Stimulated activated CD8-positive, alpha-beta memory T cell treated with anti-CD3 and anti-CD28 coated beads, Interleukin-4, amount 100 ng/mL, for 48 hours (primary cell): ENCODE measurements at places on chromosomes 6 and 20.
A peak's percentile ranks its signal among the peaks of the same experiment; 100 is the strongest.

GRCh38 chr6:167572841-167573271 is 248.0 kb downstream of the TTLL2 start:
- DNase-seq = no peak

- DNase-seq = no peak
Measured at GRCh38 chr6:52312461-52312860, 27.9 kb upstream of the MCM3 start.

GRCh38 chr20:26208296-26209091 is 511.8 kb upstream of the ZNF337 start:
- peak; percentile 41 for DNase-seq

DNA sequence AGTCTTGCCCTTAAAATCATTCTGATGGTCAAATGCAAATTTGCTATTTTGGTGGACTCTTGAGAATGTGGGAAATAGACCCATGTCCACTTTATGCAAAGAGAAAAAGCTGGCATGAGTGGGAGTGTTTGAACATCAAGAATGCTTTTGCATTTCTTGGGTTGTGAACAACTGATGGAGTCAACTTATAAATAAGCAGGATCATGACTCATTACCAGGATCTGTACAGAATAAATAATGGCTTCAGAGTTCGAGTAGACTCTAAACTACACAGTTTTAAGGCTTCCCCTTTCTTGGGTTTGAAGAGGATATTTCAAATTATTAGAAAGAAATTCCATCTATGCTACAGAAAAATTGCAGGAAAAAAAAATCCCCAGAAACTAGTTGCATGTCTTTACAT is 195.5 kb downstream of the EYA4 start:
- no peak for DNase-seq

DNA sequence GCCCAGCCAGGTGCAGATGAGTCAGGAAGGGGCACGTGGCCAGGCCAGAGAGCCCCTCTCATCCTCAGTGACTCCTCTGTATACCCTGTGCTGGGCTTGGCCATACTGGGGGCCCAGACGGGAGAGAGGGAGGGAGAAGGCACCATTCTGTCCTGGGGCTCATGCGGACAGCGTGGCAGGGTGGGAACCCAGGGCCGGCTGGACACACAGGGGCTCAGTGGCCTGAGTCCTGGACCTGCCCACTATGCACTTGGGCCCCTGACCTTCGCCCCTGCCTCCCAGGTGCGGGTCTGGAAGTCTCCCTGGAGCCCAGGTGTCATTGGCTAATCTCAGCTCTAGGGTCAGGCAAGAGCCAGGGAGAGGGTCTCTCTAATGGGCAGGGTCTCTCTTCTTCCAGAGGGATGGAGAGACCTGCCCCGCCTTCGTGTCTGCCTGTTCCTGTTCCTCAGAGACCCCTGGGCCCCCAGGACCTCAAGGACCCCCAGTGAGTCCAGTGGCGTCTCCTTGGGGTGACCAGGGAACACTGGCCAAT is 27.7 kb downstream of the COL20A1 start:
- no peak for DNase-seq

DNA sequence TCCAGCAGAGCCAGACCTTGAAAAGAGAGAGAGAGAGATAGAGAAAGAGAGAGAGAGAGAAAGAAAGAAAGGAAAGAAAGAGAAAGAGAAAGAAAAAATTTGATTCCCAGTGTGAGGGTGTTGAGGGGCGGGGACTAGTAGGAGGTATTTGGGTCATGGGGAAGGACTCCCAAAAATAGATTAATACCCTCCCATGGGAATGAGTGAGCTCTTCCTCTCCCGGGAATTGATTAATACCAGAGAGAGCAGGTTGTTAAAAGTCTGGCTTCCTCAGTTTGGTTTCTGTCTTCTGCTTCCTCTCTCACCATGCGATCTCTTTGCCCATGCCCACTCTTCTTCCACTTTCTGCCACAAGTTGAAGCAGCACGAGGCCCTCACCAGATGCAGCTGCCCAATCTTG is 28.8 kb upstream of the CFAP206 start:
- DNase-seq = no peak

GRCh38 chr6:90216072-90216977 is 80.3 kb downstream of the BACH2 start:
- DNase-seq = no peak

GRCh38 chr6:79648328-79648727 is 17.2 kb downstream of the SH3BGRL2 start:
- no peak for DNase-seq

- no peak for DNase-seq
Measured at GRCh38 chr6:41527721-41528408, 18.3 kb upstream of the FOXP4 start.

DNA sequence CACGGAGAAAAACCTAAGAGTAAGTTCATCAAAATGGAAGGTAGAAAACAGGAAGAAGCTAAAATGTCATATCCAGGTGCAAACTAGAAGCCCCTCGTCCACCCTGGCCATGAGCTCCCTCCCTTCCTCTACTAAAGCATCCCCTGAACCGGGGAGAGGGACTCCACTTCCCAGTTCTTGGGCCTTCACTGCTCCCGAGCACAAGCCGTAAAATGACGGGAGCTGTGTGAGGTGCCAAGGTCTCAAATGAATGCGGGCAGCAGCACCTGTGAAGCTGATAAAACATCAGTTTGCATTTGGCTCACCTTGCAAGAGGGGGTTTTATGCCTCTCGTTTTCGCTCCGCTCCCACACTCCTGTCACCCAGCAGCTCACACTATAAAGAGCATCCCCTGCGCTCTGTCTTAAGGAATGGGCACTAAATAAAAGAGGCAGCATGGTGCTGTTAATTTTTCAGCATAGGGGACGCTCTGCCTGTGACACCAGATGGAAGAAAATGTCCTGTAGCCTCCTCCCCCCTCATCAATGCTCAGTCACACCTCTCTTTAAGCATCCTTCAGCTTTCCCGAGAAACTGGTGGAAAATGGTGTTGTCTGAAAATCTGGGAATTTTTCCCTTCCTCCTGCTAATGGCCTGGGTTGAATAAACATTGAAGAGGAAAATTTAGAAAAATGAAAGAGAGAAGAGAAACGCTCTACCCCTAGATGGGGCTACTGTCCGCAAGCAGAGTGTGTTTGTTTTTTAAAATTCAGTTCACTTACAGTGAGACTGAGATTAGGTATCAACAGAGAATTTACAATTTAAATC is 563.0 kb upstream of the AGPAT4 start:
- no peak for DNase-seq

- no peak for DNase-seq
Measured at GRCh38 chr6:84340422-84340821, 113.0 kb upstream of the CEP162 start.

DNA sequence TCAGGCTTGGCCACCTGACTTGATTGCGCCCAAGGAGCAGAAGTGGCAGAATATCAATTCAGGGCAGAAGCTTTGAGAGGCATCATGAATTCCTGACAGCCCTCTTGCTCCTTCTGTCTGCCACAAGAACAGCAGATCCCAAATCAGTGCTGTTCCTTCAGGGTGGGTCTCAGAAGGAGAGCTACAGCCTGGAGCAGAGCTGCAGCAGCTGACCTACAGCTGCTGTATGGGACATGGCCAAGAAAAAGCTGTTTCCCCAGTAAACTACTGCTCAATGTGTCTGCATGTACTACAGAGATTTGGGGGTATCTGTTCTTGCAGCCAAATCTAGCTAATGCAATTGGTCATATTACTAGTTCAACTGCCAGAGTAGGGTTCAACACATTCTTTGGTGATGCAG is 69.0 kb downstream of the SLC22A3 start:
- DNase-seq = no peak

DNA sequence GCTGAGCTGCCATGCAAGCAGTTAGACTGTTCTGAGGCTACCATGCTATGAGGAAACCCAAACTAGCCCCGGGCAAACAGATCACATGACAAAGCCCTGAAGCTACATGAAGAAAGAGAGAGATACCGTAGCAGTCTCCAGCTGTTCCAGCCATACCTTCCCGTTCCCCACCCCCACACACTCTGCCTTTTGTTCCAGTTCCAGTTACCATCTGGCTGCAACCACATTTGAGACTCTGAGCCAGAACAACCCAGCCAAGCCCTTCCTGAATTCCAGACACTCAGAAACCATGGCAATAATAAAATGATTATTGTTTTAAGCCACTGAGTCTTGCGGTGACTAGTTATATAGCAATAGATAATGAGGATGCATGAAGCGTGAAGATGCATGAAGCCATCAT is 28.3 kb downstream of the RIN2 start:
- no peak for DNase-seq

GRCh38 chr6:156231026-156231765 is 546.0 kb upstream of the ARID1B start:
- DNase-seq = no peak

DNA sequence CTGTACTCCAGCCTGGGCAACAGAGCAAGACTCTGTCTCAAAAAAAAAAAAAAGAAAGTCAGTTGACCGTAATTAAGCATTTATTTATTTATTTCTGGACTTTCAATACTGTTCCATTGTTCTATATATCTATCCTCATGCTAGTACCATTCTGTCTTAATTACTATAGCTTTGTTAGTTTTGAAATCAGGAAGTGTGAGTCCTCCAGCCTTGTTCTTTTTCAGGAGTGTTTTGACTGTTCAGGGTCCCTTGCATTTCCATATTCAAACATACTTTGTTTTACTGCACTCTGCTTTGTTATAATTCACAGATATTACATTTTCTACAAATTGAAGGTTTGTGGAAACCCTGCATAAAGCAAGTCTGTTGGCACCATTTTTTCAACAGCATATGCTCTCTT is 36.7 kb upstream of the ASXL1 start:
- DNase-seq = no peak

- DNase-seq = no peak
Measured at GRCh38 chr20:47042464-47042863, 147.8 kb downstream of the EYA2 start.

GRCh38 chr20:23686046-23686750 is 2.6 kb downstream of the CST4 start:
- DNase-seq = no peak

GRCh38 chr6:138418118-138418742 is 14.2 kb downstream of the HEBP2 start:
- DNase-seq = no peak

- no peak for DNase-seq
Measured at GRCh38 chr6:10303608-10304506, 111.0 kb downstream of the TFAP2A start.

- DNase-seq = no peak
Measured at GRCh38 chr6:9295644-9296043, 860.3 kb upstream of the SLC35B3 start.

GRCh38 chr6:2363211-2363610 is 117.8 kb upstream of the GMDS start:
- no peak for DNase-seq

- no peak for DNase-seq
Measured at GRCh38 chr20:18657575-18657974, 69.7 kb downstream of the DTD1 start.

DNA sequence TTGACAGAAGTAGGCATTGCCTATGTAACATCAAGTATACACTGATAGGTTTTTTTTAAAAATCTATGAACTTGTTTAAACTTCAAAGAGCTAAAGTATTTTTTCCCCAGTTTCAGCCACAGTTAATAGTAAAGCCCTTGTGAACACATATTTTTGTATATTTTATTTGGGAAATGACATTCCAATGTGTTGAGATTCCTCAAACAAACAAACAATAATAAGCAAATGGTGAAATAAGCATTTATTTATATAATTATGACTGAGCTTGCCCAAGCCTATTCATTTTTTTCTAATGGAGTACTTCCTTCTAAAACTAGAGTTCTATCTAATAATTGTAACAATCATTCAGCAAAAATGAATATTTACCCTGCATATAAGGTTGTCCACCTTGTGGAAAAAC is 12.5 kb downstream of the SYCP2 start:
- no peak for DNase-seq

- no peak for DNase-seq
Measured at GRCh38 chr20:47561180-47561579, 59.5 kb downstream of the NCOA3 start.

- no peak for DNase-seq
Measured at GRCh38 chr6:68559070-68559469, 76.0 kb upstream of the ADGRB3 start.

DNA sequence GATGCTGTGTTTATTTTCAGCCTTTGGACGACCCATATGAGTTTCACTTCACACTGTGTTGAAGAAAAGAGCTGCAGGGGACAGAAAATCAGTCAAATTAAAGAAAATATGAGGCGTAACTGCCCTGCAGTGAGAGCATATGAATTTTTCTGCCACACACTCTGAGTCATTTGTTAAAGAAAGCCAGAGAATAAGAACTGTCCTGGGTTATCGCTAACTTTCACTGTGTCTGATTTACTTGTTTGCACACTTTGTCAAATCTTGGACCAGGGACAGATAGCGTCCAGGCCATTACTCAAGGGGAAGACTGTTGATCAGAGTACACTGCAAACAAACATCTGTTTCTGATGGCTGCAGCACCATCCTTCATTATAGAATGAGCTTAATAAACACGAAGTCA is 126.8 kb upstream of the AGPAT4 start:
- no peak for DNase-seq

- DNase-seq = no peak
Measured at GRCh38 chr6:41683273-41683522, 44.9 kb downstream of the MDFI start.

DNA sequence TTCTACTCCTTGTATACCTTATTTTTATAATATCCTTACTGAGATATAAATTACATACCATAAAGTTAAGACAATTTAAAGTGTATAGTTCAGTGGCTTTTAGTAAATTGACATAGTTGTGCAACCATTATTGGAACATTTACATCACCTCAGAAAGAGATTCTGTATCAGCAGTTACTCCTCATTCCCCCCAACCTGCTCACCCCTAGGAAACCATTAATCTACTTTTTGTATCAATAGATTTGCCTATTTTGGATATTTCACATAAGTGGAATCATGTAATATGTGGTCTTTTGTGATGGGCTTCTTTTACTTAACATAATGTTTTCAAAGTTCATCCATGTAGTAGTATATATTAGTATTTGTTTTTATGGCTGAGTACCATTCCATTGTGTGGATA is 51.3 kb downstream of the CDC5L start:
- DNase-seq = no peak

GRCh38 chr6:7301702-7302101 is 11.3 kb downstream of the SSR1 start:
- no peak for DNase-seq
